Activated CD8-positive, alpha-beta T cell treated with anti-CD3 and anti-CD28 coated beads, Interleukin-2, amount 10 ng/mL, durations not matched to agents 7 days and 5 days (primary cell): ENCODE measurements at places on chromosomes 12 and 14. TPM values are rescaled to one million over a fixed set of nuclear protein-coding genes. Genes with fewer than 3 reads are reported as not detected.

GRCh38 chr12:77294016-77294415 lies 228.6 kb upstream of the E2F7 start:
- no peak for DNase-seq

- DNase-seq: no peak
These were observed 121.1 kb downstream of the ANO6 start for GRCh38 chr12:45336762-45337596.

DNA sequence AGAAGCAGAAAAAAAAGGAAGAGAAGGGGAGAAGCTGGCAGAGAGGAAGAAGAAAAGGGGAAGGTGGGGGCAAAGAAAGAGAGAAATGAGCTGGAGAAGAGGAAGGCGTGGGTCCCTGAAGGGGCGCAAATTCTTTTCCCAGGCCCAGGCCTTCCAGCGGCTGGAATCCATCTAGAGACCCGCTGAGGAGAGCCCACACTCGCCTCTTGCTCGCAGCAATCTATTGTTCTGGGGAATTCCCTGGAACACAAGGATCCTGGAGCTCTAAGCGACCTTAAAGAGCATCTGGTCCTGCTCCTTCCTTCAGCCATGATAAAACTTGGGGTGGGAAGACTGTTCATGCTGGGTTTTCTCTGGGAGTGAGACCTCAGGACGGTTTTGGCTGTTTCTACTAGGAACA lies 41.2 kb upstream of the FKBP4 start:
- DNase-seq: no peak

Gene CCDC175
- total RNA-seq: not detected

Gene PCNX1
- 67.8 TPM for total RNA-seq

- DNase-seq: no peak
These were observed 845 bp upstream of the AGAP2 start for GRCh38 chr12:57739387-57739786.
